ENCODE measurements at places on chromosomes 7 and 10. TPM values are rescaled to one million over a fixed set of nuclear protein-coding genes. Genes with fewer than 3 reads are reported as not detected.

The AHR gene
- 200 TPM for total RNA-seq

GRCh38 chr7:50342616-50343114, 38.1 kb downstream of the IKZF1 start:
- DNase-seq, result no peak
- H3K27ac ChIP-seq, result peak overlapping the region; percentile 77
- no peak overlapping the region for H3K4me3 ChIP-seq
- no peaks in the 10 kb centered on the region for H3K4me1 ChIP-seq
- H3K36me3 ChIP-seq, result no peaks in the 10 kb centered on the region

The AGMO gene
- total RNA-seq, result 0.58 TPM

GRCh38 chr10:8444630-8445029, 390.1 kb downstream of the GATA3 start:
- H3K27ac ChIP-seq, result no peak overlapping the region
- H3K4me3 ChIP-seq, result no peak overlapping the region
- H3K4me1 ChIP-seq, result no peaks in the 10 kb centered on the region
- peaks cover 41% of the 10 kb centered on the region for H3K27me3 ChIP-seq

- no peaks in the 10 kb centered on the region for H3K4me1 ChIP-seq
- H3K27me3 ChIP-seq, result no peaks in the 10 kb centered on the region
- no peak overlapping the region for H3K4me3 ChIP-seq
- DNase-seq, result no peak
- H3K27ac ChIP-seq, result no peak overlapping the region
- no peaks in the 10 kb centered on the region for H3K36me3 ChIP-seq
Measured at GRCh38 chr7:155255071-155255470, 42.6 kb upstream of the INSIG1 start.

DNA sequence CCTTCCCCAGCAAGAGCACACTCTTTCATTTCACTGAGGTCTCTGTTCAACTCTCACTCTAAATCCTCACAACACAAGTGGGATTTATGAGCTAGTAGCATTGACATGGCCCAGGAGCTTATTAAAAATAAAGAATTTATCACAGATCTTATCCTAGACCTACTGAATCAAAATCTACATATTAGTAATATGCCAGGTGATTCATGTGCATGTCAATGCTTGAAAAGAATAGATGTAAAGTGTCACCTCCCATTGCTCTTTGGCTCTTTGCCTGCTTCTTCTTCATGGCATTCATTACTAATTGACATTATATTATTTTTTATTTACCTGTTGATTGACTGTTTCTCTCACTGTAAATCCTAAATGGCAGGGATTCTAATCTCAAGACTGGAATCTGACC, 459.2 kb upstream of the LRRTM3 start:
- no peak for DNase-seq
- H3K27ac ChIP-seq, result no peak overlapping the region
- H3K4me3 ChIP-seq, result no peak overlapping the region
- no peaks in the 10 kb centered on the region for H3K27me3 ChIP-seq
- H3K4me1 ChIP-seq, result no peaks in the 10 kb centered on the region

DNA sequence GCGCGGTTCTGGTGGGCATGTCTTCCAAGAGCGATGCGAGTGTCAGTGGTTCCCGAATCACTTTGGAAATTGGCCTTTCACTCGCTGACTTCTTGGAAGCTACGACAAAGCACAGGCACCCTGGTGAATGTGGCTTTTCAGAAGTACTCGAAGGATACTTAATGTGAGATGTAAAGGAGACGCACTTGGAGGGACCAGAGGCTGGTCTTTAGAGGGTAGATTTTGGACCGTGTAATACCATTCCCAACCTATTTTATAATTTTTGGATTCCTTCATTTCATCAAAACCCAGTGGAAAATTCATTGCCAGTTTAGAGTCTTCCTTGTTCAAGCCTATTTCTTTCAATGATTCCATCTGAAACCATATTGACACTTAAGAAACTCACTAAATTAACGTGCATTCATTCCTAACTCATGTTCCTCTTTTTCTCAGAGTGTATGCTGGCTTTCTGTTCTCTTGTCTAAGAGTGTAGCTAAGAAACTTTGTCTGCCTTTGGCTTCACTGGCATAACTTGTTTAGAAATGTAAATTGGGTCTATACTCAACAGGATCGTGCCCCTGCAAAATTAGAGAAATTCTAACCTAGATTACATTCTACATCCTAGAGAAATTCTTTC, 645 bp upstream of the COPG2 start:
- DNase-seq, result no peak
- peaks cover 17% of the 10 kb centered on the region for H3K4me1 ChIP-seq
- no peaks in the 10 kb centered on the region for H3K27me3 ChIP-seq

DNA sequence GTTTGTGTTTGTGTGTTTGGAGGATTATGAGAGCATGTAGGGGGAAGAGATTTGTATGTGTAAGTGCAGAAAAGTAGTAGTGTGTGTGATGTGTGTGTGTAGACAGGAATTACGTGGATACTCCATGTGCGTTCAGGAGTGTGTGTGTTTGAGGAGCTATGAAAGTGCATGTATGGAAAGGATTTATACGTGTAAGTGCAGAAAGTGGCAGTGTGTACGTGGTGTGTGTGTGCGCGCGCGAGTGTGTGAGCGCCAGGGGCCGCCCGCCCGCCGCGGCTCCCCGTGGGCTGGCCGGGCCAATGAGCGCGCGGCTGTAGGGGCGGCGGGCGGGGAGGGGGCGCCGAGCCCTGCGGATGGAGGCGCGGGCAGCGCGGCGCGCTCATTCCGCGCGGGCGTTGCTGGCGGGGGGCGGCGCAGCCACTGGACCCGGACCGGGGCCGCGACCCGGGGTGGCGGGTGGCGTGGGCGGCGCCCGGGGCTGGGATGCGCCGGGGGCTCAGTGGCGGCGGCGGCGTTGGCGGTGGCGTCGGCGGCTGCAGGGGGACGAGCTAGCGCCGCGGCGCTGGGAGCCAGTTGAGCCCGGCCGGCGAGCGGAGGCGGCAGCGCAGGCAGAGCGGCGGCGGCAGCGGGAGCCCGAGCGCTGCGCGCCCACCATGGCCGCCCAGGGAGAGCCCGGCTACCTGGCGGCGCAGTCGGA, at the start of gene BICC1:
Gene BICC1, plus strand, starts transcription at position 382 of the 697 bp plus-strand sequence. Its CDS starts 272 bp downstream, at position 654.
- peak; percentile 82 for DNase-seq
- H3K27me3 ChIP-seq, result peaks cover 46% of the 10 kb centered on the region
- H3K4me1 ChIP-seq, result no peaks in the 10 kb centered on the region

GRCh38 chr7:16367115-16367514, 54.2 kb downstream of the CRPPA start:
- H3K36me3 ChIP-seq, result no peaks in the 10 kb centered on the region
- no peak for DNase-seq
- H3K4me1 ChIP-seq, result no peaks in the 10 kb centered on the region
- H3K27ac ChIP-seq, result no peak overlapping the region
- H3K27me3 ChIP-seq, result no peaks in the 10 kb centered on the region

DNA sequence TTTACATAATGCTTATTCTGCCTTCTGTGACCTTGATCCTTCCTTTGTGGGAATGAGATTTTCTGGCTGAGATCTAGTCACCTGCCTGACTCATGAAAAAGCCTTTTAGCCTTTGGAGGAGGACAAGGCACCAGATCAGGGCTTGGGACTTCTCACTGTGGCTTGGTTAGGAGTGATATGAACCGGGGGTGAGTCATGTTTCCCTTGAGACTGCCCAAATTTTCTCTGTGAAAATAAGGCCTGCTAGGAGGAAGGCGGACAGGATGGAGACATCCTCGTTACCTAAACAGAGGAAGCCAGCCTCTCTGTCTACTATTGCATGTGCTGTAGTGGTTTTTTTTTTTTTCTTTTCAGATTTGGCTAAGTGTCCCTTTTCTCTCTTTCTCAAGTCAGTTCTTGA, 57.8 kb downstream of the EVX1 start:
- no peaks in the 10 kb centered on the region for H3K4me1 ChIP-seq
- no peaks in the 10 kb centered on the region for H3K36me3 ChIP-seq
- no peak for DNase-seq
- no peak overlapping the region for H3K4me3 ChIP-seq
- H3K27me3 ChIP-seq, result no peaks in the 10 kb centered on the region
- H3K27ac ChIP-seq, result no peak overlapping the region

GRCh38 chr10:91537614-91538383, 95.1 kb downstream of the PPP1R3C start:
- H3K4me3 ChIP-seq, result no peak overlapping the region
- DNase-seq, result no peak
- no peaks in the 10 kb centered on the region for H3K27me3 ChIP-seq
- peaks cover 5% of the 10 kb centered on the region for H3K4me1 ChIP-seq
- H3K27ac ChIP-seq, result no peak overlapping the region

- no peak overlapping the region for H3K27ac ChIP-seq
- no peaks in the 10 kb centered on the region for H3K27me3 ChIP-seq
- no peak for DNase-seq
- H3K36me3 ChIP-seq, result no peaks in the 10 kb centered on the region
- H3K4me3 ChIP-seq, result no peak overlapping the region
Measured at GRCh38 chr7:12316925-12317324, 86.7 kb downstream of the VWDE start.

The OR9A4 gene
- not detected for total RNA-seq

The GDF2 gene
- not detected for total RNA-seq

DNA sequence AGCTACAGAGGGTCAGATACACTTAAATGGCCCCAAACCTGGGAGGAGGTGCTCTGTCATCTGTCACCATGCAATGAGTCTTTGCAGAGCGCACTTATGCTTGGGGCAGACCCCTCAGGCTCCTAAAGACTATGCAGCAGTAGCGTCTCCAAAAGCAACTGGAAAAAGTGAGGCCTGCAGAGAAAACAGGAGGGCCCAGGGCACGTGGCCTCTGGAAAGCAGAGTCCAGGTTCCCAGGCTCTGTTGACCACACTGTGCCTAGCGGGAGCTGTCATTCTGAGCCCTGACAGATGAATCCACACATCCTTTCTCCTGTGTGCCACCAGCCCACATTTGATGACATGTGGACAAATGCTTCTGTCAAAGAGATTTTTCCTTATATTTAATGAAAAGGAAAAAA, 66.4 kb downstream of the MINDY4 start:
- no peaks in the 10 kb centered on the region for H3K4me1 ChIP-seq
- DNase-seq, result no peak
- no peaks in the 10 kb centered on the region for H3K27me3 ChIP-seq
- H3K4me3 ChIP-seq, result no peak overlapping the region

DNA sequence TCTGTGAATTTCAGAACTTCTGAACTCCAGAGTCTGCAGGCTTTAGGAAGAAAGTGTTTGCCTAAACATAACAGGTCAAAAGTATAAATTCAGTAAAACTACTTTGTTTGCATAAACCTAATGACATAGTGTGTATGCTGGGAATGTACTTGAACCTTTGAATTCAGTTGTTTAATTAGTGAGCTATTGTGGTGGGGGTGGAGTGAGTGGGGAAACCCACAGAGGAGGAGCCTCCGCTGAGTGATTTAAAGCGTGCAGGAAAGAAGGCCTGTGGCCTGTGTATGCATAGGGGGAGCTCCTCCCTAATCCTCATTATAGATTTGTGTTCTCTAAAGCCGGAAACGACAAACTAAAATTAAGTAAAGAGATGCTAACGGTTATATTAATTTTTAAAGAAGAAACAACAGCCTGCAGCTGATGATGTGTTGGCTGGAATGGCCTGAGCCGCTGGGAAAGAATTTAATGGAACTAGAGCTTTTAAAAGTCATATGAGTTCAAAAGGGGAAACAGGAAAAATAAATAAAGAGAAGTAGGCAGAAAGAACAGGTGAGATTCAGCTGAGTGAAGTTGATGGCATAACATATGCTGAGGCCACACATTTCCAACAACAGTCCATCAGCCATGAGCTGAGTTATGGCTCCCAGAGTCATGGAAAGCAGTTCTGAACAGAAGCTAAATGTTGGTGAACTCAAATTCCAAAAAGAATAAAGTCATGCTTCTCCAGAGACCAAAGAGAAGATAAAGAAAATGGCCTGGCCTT, 595.0 kb downstream of the GRM8 start:
- DNase-seq, result no peak
- H3K27me3 ChIP-seq, result no peaks in the 10 kb centered on the region
- no peaks in the 10 kb centered on the region for H3K4me1 ChIP-seq

The SORBS1 gene
- 52.7 TPM for total RNA-seq

GRCh38 chr7:66205741-66206090, 582 bp downstream of the TPST1 start:
- H3K4me3 ChIP-seq, result peak overlapping the region; percentile 90
- H3K27ac ChIP-seq, result peak overlapping the region; percentile 73
- no peaks in the 10 kb centered on the region for H3K36me3 ChIP-seq
- H3K4me1 ChIP-seq, result no peaks in the 10 kb centered on the region

The CALML5 gene
- total RNA-seq, result not detected

DNA sequence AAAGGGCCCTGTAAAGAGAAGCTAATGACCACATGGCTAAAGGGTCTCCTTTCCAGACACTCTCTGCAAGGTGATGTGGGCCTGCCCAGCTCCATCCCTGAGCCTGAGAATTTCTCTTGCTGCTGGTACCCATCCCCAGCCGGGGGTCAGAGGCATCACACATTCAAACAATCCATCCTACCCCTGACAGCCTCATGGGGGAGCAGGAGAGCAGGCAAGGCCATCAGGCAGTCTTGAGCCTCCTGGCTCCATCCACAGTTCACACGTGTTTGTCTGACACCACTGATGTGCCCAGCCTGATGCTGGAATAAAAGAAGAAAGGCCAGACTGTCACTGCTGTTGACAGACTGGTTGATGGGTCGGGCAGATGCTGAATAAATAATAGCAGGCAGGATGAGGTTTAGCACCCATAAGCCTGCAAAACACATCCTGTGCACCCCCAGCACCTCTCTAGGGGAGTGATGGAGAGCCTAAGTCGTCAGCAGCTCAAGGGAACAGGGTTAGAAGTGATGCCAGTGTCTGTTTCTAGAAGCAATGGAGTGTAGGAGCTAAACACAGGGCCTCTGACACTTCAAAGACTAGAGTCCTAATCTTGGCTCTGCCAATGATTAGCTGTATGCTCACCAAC, 43.5 kb downstream of the TLL2 start:
- no peak for DNase-seq
- H3K36me3 ChIP-seq, result no peaks in the 10 kb centered on the region
- H3K4me3 ChIP-seq, result no peak overlapping the region
- no peaks in the 10 kb centered on the region for H3K4me1 ChIP-seq
- peaks cover 5% of the 10 kb centered on the region for H3K27me3 ChIP-seq
- H3K27ac ChIP-seq, result no peak overlapping the region

DNA sequence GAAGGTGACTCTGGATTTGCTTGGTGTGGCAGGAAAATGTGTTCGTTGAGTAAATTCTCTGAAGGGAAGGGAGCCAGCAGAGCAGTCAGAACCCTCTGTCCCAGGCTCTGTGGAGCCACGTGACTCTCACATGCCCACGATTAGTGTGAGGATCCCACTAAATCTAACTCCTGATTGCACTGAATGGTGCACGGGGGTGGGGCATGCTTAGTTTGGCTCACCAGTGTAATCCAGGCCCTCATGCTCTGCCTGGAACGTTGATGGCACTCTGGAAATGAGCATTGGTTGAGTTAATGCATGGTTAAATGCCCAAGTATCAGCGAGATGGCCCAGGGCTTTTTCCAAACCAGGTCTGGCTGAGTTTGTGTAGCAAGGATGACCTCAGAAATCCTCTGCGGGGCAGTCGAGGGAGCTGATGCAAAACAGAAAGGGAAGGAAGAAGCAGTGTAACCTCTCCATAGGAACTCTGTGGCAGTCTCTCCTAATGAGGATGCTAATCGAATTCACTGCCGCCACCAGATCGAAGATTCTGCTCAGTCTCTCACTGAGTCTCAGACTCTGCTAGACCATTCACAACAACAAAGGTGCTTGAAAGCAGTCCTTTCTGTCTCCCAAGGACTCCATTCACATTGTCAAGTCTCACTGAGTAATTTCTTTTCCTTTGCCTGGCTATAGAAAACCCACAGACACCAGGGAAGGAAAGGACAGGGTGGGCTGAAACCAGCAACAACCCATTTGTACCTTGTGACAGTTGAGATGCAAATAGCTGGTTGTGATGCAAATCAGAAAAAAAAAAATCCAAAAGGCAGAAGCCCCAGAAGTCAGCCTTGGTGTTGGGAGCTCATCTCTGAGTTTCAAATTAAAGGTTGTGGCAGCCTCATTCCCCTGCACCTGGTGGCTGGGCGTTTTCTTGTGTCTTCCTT, 98.1 kb downstream of the C10orf105 start:
- no peaks in the 10 kb centered on the region for H3K27me3 ChIP-seq
- DNase-seq, result no peak
- no peak overlapping the region for H3K4me3 ChIP-seq
- H3K36me3 ChIP-seq, result no peaks in the 10 kb centered on the region

Data from left lung (tissue), 14 donors.